ENCODE measurements at places on chromosomes 5 and 9.

DNA sequence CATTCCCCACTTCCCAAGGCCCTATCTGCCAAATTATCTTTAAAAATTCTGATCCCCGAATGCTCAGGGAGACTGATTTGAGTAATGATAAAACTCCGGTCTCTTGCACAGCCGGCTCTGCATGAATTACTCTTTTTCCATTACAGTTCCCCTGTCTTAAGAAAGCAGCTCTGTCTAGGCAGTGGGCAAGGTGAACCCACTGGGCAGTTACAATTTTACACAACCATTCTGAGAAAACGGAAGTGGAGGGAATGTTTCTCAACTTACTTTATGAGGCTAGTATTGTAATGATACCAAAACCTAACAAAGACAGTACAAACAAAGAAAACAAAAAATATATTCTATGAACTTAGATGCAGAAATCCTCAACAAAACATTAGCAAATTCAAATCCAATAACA is 100.0 kb downstream of the MCTP1 start:
- DNase-seq = no peak

DNA sequence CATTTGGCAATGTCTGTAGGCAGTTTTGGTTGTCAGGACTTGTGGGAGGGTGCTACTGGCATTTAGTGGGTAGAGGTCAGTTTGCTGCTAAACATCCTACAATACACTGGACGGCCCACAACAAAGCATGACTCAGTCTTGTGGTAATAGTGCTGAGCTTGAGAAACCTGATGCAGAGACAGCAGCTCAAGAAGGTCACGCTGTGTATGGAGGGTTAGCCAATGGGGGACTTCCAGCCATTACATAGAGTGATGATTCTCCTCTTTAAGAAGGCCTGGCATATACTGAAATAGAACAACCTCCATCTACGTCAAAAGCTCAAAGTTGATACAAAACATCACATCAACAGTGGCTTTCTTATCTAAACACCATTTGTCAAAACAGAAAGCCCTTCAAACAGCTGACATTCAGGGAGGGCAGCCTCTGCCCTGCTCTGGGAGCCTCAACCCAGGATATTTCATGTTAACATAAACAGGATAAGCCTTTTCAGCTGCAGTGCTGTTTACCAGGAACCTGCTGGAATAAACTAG is 143.0 kb downstream of the GPBP1 start:
- DNase-seq = no peak

DNA sequence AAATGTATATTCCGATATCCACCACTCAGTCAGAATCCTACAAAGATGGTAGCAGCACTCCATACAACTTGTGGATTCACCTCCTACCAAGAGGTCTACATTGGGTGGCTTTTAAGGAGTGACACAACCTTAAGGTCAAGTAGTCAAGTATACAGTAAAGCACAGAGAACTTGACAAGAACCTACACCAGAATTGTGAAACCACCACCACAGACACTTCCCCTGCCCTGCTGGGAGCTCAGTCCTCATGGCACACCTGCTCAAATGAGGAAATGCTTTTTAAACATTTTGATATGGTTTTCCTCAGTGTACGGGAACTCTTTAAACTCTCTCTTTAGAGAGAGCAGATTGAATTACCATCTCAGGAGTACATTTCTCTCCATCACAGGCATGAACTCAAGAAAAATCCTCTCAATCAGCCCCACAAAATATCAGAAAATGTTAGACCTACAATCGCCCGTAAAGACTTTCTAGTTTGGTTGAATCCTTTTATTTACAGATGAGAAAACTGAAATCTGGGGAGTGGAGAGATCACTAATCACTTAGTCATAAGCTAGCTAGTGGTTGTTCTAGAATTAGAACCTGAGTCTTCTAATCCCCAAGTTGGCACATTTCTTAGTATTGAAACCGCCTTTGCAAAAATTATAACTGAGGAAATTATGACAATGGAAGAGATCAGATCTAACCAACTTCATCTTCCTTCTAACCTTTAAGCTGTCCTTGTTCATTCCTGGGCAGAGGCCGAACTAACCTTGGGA is 38.5 kb upstream of the NR4A3 start:
- no peak for DNase-seq

- no peak for DNase-seq
Observed at GRCh38 chr9:98235126-98235525, 20.3 kb downstream of the TBC1D2 start.

DNA sequence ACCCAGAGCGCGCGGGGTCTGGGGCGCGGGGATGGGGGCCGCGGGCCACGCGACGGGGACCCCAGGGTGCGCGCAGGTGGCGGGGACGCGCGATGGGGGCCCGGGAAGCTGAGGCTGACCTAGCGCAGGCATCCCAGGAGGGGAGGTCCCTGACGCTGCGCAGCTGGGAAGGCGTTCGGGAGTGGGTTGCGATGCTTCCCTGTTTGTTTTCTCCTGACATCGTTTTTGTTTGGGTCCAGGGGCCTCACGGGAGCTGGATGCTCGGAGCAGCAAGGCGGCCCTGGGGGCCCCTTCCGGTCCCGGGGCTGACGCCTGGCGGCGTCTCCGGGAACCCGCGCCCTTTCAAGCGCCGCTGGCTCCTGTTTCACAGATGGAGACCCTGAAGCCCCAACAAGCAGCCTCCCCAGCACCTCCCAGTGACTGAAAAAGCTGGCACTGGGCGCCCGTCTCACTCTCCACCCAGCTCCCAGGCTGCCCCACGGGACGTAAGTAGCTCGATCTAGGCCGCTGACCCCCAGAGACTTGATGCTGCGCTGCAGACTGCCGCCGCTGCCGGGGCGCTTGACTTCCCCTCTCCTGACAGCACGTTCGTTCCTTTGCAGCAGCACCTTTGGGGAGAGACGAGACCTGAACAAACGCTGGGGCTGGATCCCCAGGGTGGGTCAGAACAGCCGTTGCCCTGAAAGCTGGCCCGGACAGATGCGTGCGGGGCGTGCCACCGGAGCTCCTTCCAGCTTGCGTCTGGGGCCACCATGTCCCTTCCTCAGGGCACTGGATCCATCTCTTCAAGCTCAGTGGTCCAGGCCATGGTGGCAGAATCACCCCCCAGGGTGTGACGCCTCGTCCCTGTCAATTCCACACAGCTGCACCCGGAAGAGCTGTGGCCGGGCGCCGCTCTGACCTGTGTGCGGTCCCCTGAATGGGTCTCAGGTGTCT is 593 bp downstream of the BRD3OS start:
- DNase-seq = no peak

DNA sequence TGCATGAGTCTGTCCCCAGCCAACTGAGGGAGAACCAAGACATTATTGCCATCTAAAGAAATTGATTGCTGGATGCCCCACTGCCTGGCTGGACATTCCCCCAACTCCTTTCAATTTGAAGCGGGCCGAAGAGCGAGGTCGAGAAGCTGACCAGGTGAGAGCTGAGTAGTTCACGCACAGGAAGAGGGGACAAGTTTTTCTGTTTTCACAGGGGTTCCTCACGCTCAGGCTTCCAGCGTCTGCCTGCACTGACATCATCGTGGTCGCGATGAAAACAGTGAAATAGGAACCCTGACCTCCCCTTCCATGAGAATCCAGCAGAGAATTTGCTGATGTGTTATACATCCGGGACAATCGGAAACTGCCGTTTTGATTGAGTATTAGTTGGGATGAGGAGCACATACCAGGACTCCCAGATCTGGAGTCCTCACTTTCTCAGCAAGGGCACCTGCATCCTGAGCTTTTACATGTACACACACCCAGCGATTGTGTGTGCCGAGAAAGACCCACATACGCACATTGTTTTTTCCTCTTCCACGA is 3.1 kb upstream of the DMRT3 start:
- no peak for DNase-seq

GRCh38 chr5:82509762-82510161 is 231.6 kb upstream of the RPS23 start:
- DNase-seq = no peak

- DNase-seq = no peak
Observed at GRCh38 chr9:137255448-137256114, 454 bp downstream of the NELFB start.

- no peak for DNase-seq
Observed at GRCh38 chr5:14153071-14153864, 10.1 kb downstream of the TRIO start.

DNA sequence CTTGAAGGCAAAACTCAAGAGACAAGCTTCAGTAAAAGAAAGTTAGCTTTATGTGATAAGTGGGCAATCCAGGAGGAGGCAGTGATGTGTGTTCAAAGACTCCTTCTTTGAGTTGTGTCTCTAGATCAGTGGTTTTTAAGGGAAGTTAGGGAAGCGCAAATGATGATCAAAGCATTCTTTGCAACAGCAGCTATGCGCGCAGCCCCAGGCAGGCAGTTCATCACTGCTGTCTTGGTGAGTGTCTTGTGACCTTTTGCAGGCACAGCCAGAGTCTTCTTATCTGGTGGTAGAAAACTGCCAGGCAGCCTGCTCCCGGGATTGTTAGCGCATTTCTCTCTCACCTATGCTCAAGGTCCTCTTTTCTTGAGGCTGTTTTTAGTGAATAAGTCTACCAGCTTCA is 40.3 kb upstream of the CLK4 start:
- no peak for DNase-seq

- DNase-seq = no peak
Observed at GRCh38 chr5:116340799-116341198, 233.8 kb downstream of the SEMA6A start.

- DNase-seq = no peak
Observed at GRCh38 chr5:176671399-176671798, 24.1 kb downstream of the TSPAN17 start.

Measured in NCI-H2081 (cell line).